ENCODE measurements at places on chromosomes 3 and 15.

GRCh38 chr3:101732240-101732641 lies 7.8 kb downstream of the CEP97 start:
- no peak for DNase-seq

DNA sequence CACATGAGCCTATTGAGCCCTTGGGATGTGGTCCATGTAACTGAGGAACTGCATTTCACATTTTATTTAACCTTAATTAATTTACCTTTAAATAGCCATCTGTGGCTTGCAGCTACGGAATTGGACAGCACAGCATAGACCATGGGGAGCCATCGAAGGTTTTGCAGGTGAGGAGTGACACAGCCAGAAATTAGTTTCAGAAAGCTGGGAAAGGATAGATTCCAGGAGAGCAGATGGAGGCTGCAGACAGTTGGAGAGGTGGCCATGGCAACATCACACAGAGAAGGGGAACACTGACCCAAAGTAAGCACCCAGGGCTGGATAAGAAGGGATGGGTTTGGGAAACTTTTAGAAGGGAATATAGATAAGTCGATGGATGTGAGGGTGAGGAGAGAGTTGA lies 100.1 kb upstream of the SLC6A11 start:
- DNase-seq: no peak

- no peak for DNase-seq
Observed at GRCh38 chr3:114115143-114115542, 58.6 kb downstream of the QTRT2 start.

- no peak for DNase-seq
Observed at GRCh38 chr3:13120928-13121552, 47.8 kb upstream of the IQSEC1 start.

DNA sequence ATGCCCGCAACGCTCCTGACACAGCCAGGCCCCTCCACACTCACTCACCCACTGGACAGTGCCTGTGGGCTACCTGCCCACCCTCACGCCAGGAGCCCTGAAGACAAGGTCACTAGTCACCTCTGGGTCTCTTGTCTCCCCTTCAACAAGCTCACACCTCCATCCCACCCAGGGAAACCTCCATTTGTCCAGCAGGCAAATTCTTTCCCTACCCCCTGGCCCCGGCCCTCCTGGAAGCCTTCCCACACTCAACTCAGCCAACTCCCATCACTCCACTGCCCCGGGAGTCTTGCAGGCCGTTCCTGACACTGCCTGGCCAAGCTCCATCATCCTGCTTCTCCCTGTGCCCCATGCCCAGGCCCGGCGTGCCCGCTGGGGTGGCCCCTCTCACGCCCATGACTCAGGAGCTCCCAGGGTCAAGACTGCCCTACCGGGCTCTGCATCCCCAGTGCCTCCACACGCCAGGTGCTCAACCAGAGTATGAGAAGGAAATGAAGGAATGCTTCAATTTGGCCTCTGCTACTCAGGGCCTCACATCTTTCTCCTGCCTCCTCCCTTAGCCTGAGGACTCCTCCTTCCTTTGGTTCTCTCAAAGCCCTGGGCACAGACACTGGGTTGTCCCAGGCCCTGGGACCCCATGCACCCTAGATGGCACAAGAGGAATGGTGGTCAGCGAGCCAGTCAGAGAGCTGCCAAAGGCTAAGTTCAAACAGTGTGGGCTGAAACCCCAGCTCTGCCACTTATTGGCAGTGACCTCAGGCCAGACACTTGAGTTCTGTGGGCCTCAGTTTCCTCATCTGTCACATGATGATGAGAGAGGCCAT lies 88.6 kb downstream of the SEC22A start:
- no peak for DNase-seq

DNA sequence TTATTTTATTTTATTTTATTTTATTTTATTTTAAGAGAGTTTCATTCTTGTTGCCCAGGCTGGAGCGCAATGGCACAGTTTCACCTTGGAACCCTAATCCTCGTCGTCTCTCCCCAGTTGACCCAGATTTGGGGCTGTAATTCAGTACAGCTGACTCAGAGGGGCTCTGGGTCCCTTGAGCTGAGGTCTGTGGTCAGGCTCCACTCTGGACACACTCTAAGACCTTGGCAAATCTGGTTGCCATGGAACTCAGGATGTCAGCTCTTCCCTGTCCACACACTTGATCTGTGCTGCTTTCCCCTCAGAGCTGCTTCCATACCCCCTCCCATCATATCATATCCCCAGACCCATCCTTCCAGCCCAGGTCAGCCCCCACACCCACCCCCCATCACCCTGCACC lies 675 bp upstream of the CYP11A1 start:
- DNase-seq: no peak

All from fibroblast of mammary gland (primary cell).